Type B pancreatic cell (in vitro differentiated cells): ENCODE measurements at places on chromosomes 3 and 15.

DNA sequence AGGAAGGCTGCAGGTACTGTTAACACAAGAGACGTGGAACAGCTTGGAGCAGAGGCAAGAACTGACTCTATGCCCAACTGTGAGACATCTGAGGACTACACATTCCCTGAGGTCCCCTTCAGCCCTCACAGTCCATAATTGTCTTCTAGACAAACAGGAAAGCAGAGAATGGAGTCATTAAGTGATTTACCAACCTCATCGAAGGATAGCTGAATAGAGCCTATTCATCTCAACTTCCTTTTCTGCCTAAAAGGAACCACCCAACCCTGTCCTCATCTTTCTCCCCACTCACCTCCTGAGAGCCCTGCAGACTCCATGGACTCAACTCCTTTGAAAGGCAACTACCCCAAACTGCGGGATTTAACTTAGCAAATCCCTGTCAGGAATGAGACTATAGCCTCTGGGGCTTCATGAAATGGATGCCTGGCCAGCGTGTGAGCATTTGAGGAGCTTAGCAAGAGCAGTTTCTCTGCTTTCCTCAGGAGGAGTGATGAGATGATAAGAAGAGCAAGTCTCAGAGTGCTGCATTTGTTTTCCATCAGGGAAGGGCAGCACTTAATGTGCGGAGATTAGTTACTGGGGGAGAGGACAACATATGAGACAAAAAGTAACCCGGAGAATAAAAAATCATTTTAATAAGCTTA lies 61.5 kb upstream of the FILIP1L start:
- no peak for DNase-seq

DNA sequence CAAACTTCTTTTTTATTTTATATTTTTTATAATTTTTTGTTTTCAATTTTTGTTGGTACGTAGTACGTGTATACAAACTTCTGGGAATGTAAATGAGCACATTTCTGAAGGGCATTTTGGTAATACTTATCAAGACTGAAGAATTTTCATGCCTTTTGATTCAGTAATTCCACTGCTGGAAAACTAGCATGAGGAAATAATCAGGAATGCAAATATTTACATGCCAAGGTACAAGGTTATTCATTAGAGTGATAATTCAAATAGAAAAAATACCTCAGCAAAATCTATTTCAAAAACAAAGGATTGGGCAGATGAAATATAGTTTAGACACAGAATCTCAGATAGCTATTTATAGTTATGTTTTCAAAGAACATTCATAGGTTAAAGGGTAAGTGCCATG lies 128.7 kb downstream of the DMXL2 start:
- DNase-seq = no peak

DNA sequence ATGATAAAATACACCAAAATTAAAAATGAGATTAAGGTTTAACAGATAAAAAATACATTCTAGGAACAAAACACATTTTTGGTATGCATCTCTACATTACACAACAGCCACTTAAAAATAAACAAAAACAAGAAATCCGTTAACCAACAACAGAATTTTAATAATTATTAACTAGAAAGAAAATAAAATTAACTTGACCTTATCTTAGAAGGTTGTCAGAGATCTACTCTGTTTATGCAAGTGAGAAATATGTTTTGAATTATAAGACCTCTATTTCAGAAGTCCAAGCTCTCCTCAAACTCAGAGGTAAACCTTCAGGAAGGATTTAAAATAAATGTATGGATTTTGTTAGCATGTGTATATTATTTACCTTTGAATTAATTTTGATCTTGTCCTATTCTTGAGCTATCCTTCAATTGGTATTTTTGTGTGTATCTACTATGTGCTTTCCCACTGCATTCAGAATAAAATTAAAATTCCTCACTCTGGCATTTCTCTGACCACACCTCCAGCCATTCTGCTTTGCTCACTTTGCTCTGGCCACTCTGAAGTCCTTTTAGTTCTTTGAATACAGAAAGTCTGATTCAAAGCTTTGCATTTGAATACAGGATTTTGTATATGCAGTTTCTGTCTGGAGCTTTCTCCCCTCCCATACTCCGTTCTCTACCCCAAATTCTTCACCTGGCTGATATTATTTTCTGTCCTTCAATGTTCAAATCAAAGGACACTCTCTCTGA lies 352.0 kb downstream of the ZBTB20 start:
- DNase-seq = no peak

DNA sequence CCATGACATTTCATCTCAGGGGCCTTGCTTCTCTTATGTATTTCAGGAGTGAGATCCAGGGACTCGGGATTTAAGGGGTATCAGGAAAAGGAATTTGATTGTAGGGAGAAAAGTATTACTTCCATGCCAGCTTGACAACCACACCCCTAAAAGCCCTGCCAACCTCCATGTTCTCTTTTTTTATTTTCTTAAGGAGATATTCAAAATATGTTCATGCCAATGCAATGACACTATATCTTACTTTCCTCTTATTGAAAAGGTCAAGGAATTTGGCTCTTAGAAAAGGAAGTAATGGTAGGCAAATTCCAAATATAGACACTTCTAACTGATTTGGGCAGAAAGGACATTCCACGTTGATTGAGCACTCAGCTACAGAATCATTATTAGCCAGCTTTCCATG lies 407.5 kb upstream of the NECTIN3 start:
- DNase-seq = no peak

DNA sequence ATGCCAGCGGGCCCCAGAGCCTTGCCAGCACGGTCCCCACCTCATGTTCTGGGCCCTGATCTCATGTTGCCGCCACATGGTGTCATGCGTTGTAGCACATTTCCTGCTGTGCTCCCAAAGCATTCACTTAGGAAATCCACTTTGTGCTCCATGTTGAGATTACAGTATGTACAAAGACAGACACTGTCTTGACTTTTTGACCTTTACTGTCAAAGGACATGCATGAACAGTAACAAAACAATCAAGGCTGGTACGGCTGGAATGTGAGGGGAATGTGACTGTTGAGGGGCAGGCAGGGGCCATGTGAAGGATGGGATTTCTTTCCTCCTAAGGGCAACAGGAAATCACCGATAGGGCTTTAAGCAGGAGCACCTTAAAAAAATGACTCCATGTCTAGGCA lies 53.3 kb upstream of the RPL32 start:
- no peak for DNase-seq

DNA sequence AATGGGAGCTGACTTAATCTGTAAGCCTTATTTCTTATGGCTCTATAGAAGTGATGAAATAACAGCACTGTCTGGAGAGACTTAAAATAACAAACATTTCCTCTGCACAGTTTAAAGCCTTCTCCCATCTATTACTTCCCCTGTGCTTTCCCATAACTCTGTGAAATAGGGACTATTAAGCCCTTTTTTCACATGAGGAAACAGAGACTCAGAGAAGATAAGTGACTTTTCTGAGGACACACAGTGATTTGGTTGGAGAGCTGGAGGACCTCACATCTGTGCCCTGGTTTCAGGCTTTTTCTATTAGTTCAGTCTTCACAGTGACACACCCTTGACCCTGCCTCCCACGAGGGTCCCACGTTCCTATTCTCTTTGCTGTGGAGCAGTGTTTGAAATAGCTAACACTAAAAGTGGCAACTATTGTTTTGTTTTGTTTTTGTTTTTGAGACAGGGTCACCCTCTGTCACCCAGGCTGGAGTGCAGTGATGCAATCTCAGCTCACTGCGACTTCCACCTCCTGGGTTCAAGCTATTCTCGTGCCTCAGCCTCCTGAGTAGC lies 82.9 kb downstream of the ST6GAL1 start:
- no peak for DNase-seq

- no peak for DNase-seq
Observed at GRCh38 chr3:46057716-46058115, 30.4 kb upstream of the XCR1 start.

- DNase-seq = no peak
Observed at GRCh38 chr15:60390871-60391501, 6.8 kb downstream of the ANXA2 start.

DNA sequence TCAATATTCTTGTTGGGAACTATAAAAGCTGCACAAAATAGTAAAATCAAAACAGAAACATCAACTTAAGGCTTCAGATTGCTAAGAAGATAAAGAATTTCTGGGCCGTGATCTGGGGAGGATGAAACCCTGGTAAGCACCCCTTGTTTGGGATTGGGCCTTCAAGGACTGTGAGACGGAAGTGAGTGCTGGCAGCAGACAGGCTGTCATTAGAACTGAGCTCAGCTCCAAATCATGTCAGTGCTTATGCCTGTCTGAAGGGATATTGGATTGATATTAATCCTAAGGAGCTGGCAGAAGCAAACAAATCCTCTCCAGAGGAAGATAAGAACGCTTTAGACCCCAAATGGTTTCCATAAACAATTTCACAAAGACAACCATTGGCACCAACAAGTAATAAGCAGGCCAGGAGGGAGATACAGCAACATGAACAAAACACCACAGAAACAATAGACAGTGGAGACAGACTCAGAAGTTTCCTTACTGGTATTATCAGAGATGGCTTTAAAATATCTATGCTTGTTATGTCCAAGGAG lies 72.6 kb upstream of the CTXND1 start:
- DNase-seq = no peak

GRCh38 chr3:184382326-184383032 lies 2.6 kb downstream of the CHRD start:
- no peak for DNase-seq

DNA sequence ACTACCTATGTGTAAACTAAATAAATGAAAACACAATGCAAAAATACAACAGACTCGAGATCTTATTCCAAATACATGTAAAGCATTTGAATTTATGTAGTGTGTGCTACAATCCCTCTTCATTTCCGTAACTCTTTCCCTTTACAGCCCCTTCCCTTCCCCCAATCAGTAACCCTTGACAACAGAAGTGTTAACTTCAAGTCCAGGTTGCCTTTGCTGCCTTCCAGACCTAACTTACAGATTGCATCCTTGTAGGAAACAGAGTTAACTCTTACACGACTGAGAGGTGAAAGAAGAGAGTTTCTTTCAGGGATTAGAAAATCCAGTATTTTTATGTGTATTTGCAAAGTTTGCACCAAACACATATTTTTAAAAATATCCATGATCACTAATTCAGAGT lies 1.4 kb upstream of the ROBO1 start:
- DNase-seq = no peak

DNA sequence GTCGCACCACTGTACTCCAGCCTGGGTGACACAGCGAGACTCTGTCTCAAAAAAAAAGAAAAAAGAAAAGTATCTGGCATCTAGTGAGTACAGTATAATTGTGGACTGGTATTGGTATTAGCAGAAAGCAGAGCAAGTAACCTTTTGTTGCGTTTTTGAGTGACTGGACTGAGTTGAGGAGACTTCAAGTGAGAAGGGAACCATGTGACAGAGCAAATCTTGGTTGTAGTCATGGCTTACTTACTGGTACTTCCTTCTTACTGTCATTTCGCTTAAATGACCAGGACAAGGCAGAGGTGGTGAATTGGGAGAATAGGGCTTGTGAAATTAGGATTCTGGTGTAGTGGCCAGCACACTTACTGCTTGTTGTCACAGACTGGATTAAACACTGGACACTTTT lies 20.6 kb downstream of the RTF1 start:
- DNase-seq = no peak

- no peak for DNase-seq
Observed at GRCh38 chr15:29470311-29470710, 200.7 kb upstream of the NSMCE3 start.

DNA sequence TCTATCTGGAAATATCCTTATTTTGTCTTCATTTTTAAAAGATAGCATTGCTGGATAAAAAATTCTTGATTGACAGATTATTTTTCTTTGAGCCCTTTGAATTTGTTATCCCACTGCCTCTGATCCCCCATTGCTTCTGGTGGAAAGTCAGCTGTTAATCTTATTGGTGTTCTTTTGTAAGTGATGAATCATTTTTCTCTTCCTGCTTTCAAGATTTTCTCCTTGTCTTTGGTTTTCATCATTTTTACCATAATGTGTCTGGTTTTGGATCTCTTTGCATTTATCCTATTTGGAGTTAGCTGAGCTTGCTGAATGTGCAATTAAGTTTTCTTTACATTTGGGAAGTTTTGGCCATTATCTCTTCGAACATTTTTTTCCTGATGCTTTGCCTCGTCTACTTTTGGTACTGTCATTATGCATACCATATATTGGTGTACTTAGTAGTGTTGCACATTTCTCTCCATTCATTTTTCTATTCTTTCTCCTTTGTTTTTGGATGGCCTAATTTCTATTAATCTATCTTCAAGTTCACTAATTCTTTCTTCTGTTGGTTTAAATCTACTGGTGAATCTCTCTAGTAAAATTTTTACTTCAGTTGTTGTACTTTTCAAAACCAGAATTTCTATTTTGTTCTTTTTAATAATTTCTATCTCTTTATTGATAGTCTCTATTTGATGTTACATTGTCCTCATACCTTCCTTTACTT lies 440.0 kb upstream of the PROK2 start:
- DNase-seq = no peak

DNA sequence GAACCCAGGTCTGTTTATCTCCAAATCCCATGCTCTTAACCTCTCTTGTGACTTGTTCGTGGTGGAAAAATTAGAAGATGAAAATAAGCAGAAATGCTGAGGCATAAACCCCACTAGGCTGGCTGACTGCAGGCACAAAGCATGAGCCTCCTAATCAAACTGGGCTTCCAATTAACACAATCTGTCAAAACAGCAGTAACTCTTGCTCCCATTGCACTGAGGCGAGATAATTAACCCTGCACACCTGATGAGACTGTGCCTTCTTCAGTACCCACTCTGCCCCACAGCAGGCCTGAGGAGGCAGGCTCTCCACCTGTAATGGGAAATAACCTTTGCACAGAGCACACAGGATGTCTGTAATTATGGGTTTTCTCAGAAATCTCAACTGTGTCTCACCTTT lies 284.4 kb upstream of the WNT5A start:
- DNase-seq = no peak

DNA sequence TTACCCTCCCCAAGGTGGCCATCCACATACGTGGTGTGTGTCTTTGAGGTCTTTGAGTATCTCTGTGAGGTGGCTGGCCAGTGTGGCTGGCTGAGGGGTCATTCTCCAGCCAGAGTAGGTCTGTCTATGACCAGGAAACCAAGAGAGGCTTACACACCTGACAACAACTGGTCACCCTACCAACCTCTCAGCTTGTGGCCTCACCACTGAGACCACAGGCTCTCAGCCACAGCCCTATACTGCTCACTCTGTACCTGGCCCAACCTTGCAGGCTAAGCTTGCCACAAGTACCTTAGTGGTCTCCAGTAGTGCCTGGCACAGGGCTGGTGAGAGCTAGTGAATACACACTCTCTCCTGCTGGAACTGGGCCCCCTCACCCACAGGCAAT lies 5.1 kb downstream of the HEMK1 start:
- no peak for DNase-seq

DNA sequence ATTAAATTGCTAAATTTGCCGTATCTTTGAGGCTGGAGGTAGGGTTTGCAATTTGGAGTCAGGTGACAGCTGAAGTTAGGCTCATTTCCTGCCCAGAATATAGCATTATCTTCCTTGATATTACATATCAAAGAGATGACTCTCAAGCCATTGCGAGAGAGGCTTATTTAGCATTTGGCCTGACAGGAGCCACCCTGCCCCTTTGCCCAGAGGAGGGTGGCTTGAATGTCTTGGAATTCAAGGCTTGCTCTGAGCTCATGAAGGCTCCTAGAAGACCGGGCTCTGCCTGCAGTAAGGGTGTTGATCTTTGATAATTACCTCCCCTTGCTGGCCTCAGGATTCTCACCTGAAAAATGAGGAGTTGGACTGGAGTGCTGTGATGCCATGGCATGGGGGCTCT lies 251.4 kb upstream of the C2CD4B start:
- DNase-seq = no peak
